Hepatocyte (in vitro differentiated cells): ENCODE measurements at places on chromosomes 3 and 15. TPM values are rescaled to one million over a fixed set of nuclear protein-coding genes. Genes with fewer than 3 reads are reported as not detected.

Gene IL20RB
- polyA plus RNA-seq, result 0.59 TPM in 1 of 2 replicates, not detected in the other

Gene TMCO5A
- polyA plus RNA-seq, result not detected in 2 replicates

DNA sequence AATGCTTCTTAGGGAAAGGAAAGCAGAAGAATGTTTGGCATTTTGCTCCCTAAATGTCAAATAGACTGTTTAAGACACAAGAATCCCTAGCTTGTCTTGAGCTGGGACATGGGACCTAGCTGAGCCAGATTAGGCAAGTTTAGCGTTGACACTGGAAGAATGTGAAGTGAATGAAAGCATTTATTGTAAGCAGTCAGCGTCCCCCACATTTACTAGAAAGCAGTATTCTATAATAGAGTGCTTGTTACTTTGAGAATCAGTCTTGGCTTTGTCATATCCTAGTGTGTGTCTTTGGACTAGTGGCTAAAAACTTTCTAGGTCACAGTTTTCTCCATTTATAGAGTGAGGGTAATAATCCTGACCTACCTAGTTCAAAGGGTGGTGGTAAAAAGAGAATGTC lies 161.6 kb downstream of the ADAMTSL3 start:
- H3K4me3 ChIP-seq, result no peak overlapping the region
- H3K4me1 ChIP-seq, result no peaks in the 10 kb centered on the region
- H3K27me3 ChIP-seq, result no peaks in the 10 kb centered on the region
- H3K36me3 ChIP-seq, result no peaks in the 10 kb centered on the region
- no peak overlapping the region for H3K27ac ChIP-seq

Gene PLA2G4D
- 0.21 TPM in 1 of 2 replicates, not detected in the other for polyA plus RNA-seq

DNA sequence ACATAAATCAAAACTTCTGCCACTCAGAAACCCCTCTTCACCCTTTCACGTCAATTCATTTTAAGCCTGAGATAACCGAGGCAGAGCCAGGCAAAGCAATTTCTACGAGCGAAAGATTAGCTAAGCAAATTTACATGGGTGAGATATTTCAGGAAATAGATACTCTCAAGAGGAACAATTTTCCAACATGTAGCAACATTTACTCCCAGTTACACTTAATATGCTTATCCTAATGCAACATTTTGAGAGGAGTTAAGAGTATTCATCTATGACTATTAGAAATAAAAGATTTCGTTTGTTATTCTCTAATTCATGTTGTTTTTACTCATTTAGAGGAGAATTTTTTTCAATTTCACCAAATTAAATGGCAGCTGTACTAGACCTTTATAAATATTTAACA lies 837 bp downstream of the TMC3 start:
- no peaks in the 10 kb centered on the region for H3K36me3 ChIP-seq
- no peak for DNase-seq
- no peak overlapping the region for H3K4me3 ChIP-seq
- H3K27me3 ChIP-seq, result no peaks in the 10 kb centered on the region
- peaks cover 8% of the 10 kb centered on the region for H3K4me1 ChIP-seq

Gene EPHA3
- polyA plus RNA-seq, result 0.62 and 3.0 TPM in 2 replicates

Gene LRRC28
- polyA plus RNA-seq, result 32.1 and 33.3 TPM in 2 replicates

Gene SCN11A
- 0.86 and 1.9 TPM in 2 replicates for polyA plus RNA-seq
